Osteocyte (in vitro differentiated cells): ENCODE measurements at places on chromosomes 2 and 18. TPM values are rescaled to one million over a fixed set of nuclear protein-coding genes. Genes with fewer than 3 reads are reported as not detected.

KIDINS220 gene
- 99.2 and 101 TPM in 2 replicates for total RNA-seq

MYCN gene
- total RNA-seq, result 0.24 and 0.54 TPM in 2 replicates

- DNase-seq, result no peak
Measured at GRCh38 chr2:17252258-17252657, 266.0 kb downstream of the RAD51AP2 start.

DNA sequence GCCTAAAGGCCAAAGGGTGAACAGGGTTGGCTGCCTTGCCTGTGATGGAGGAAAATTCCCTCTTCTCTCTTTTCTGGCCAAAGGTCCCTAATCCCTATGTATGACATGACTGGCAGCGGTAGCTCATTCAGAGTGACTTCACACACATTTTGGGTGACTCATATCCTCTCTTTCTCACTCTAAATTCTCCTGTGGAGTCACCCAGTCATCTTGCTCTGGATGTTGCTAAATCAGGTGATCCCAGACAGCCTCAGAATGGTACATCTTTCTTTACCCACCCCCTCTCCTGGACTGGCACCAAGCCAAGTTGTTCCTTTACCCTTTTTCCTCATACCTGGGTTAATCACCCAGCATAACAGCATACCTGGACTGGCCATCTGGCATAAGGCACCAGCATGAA lies 77.2 kb downstream of the NEURL3 start:
- DNase-seq, result no peak

GRCh38 chr18:76679945-76680344 lies 142.4 kb upstream of the ZNF236 start:
- no peak for DNase-seq

GRCh38 chr2:196113061-196113974 lies 44.7 kb upstream of the DNAH7 start:
- DNase-seq, result no peak

DNA sequence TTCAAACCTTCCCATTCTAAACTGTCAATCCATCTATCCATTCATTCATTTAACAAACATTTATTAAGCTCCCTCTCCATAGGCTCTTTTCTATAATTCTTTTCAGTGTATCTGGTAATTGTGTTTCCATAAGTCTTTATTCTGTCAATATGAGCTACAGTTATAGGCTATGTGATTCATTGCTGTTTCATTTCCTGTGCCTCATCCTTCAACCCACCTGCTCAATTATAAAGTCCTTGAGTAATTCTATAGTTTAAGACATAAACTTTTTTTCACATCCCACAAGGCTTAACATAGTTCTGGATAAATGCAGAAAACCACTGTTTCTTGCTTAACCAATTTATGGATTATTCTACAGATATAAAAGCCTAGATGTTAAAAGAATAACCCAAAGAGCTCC lies 84.2 kb upstream of the PIK3C3 start:
- DNase-seq, result no peak

- no peak for DNase-seq
Measured at GRCh38 chr2:107592280-107592624, 234.4 kb upstream of the RGPD4 start.
